H9 (cell line): ENCODE measurements at places on chromosomes 5 and 9. TPM values are rescaled to one million over a fixed set of nuclear protein-coding genes. Genes with fewer than 3 reads are reported as not detected.

GRCh38 chr5:61674378-61674777, 342.3 kb downstream of the ZSWIM6 start:
- no peaks in the 10 kb centered on the region for H3K36me3 ChIP-seq
- H3K27me3 ChIP-seq, result no peaks in the 10 kb centered on the region
- 0 out of 2 replicates have a peak, but pooled peaks cover 2% of the 10 kb centered on the region for H3K4me1 ChIP-seq
- H3K4me3 ChIP-seq, result no peak overlapping the region
- no peak for DNase-seq

DNA sequence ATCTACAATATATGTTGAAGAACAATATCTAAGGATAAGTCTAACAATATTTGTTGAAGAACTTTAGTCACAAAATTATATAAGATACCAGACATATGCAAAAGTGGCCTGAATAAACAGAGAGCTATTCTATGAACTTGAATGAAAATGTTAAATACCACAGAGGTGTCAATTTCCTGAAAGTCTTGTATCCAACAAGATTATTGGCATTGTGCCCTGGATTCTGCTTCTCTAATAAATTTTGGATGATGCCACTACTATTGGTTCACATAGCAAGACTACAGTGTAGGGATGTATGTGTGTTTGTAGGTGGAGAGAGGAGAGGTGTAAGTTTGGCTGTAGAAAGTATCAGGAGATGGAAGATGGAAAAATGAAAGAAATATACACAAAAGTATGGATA, 731.8 kb upstream of the RGMB start:
- no peaks in the 10 kb centered on the region for H3K27me3 ChIP-seq
- no peak for DNase-seq
- no peak overlapping the region for H3K4me3 ChIP-seq

The CDKN2B-AS1 gene
- total RNA-seq, result not detected in 2 replicates

DNA sequence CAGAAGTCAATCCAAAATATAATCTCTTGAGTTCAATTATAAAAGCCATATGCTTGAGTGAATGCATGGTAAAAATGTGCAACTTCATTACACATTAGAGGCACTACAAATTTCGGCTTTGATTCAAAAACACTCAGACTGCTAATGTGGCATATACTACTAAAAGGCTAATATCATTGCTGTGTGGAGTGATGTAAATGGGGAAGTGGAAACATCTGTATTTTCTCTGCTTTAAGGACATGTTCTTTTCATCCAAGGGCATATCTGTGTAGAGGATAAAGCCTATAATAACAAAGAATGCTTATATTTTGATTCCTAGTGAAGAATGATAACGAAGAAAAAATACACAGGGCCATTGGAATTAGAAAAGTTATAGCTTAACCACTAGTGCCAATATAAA, 643.9 kb upstream of the ZNF608 start:
- H3K27me3 ChIP-seq, result no peaks in the 10 kb centered on the region
- no peaks in the 10 kb centered on the region for H3K4me1 ChIP-seq
- no peak overlapping the region for H3K4me3 ChIP-seq

GRCh38 chr9:123348317-123348992, 7.5 kb upstream of the CRB2 start:
- H3K27me3 ChIP-seq, result no peaks in the 10 kb centered on the region
- H3K4me3 ChIP-seq, result no peak overlapping the region
- no peak overlapping the region for H3K27ac ChIP-seq
- DNase-seq, result no peak

The CTXN3 gene
- total RNA-seq, result not detected in 2 replicates

DNA sequence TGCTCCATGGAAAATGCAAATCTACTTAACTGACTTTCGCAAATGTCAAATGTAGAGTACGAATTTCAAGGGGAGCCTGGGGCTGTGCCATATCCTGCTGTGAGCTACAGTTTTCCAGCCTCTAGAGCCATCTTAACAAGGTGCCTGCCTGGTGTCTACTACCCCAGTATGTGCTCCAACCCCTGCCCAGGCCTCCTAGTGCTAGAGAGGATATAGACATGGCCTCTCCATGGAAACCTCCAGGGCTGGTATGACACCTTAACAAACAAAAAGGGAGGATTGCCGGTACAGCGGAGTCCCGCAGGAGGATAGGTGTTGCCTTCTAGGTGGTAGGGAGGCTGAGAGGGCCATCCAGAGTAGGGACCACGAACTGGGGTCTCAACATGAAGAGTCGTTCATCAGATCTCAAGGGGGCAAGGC, 13.6 kb upstream of the IL3 start:
- H3K4me3 ChIP-seq, result no peak overlapping the region
- peak; percentile 28 for DNase-seq
- no peak overlapping the region for H3K27ac ChIP-seq
- no peaks in the 10 kb centered on the region; the same call in 1 of the 2 replicates for H3K4me1 ChIP-seq
- no peaks in the 10 kb centered on the region for H3K36me3 ChIP-seq
- no peaks in the 10 kb centered on the region for H3K27me3 ChIP-seq

The NIPAL4 gene
- total RNA-seq, result not detected in 2 replicates
